Effector memory CD4-positive, alpha-beta T cell (primary cell): ENCODE measurements at places on chromosomes 13 and 19.

DNA sequence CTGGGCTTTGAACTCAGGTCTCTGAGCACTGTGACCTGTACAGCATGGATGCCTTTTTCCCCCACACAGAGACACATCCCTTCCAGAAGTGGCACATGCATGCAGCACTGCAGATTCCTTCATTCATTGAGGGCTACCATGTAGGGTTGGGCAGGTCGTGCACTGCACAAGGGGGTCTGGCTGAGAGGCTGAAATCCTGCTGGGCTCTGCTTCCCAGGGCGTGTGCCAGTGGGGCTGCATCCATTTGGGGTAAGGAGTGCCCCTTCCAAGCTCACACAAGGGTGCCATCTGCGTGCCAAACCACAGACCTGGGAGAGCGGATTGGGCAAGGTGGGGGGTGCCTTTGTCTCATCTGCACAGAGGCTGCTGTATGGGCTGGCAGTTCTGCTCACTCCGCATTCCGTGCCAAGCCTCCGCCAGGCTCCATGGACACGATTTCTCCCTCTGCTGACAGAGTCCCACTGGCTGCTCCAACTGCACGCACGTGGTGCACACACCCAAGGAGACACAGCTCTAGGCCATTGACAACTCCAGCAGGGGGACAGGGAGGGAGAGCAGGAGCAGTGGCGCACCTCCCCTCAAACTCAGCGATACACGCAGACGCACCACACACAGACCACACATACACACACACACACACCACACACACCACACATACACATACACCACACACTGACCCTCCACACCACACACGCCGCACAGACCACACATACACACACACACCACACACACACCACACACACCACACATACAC, 4.5 kb upstream of the SHISA7 start:
- no peak for DNase-seq

DNA sequence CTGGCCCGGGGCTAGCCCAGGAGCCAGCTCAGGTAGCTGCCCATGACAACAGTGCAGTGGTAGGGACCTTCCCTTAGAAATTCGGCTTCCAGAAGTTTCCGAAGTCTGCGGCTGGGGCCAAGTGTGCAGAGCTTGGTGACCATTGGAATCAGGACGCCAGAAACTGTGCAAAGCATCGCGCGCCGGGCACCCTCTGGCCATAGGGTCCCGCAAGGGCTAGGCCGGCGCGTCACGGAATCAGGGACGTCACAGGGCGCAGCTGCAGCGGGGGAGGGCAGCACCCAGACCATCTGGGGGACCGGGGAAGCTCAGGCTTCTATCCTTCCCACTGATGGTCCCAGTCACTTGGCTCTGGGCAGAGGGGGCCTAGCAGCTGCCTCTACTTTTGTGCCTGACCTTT, 219.1 kb downstream of the MTUS2 start:
- no peak for DNase-seq

- DNase-seq, result no peak
Measured at GRCh38 chr19:16285769-16286498, 38.7 kb upstream of the KLF2 start.

- DNase-seq, result no peak
Measured at GRCh38 chr19:2013683-2013961, 1.9 kb downstream of the BTBD2 start.

DNA sequence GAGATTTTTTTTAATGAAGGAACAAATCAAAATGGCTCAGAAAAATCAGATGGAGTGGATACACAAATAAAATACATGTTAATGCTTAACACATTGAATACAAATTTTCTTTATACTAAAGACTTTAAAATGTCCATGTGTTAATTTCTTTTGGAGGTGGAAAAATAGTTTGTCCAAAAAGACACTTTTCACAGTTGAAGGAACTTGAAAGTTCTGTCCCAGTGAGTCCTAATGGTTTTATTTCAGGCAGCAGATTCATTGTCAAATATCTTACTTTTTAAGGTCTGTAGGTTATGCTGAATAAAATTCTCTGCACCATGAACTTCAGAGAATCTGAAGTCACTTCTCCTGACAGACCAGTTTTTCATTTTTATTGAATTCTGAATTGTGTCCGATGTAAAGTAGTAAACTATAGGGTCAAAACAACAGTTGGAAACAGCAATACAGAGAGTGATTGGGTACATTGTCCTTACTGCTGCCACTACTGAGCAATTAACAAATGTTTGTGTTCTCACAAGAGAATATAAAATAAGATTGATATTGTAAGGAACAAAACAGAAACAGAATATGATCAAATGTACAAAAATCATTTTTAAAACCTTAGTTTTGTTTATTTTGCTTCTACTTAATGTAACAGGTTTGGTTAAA, 1.6 kb downstream of the LPAR6 start:
- no peak for DNase-seq

DNA sequence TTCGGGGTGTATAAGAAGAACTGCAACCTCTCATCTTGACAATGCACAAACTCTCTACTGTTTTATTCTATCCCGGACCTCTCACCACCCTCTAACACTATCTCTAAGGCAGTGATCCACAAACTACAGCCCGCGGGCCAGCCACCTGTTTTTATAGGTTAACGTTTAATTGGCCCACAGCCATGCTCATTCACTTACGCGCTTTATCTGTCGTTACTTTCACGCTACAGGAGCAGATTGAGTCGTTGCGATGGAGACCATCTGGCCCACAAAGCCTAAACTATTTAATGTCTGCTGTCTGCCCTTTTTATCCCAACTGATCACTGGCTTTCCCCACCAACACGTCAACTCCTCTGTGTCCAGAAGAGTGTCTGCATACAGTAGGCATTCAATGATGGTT, 158.9 kb downstream of the CACNA1A start:
- DNase-seq, result no peak

DNA sequence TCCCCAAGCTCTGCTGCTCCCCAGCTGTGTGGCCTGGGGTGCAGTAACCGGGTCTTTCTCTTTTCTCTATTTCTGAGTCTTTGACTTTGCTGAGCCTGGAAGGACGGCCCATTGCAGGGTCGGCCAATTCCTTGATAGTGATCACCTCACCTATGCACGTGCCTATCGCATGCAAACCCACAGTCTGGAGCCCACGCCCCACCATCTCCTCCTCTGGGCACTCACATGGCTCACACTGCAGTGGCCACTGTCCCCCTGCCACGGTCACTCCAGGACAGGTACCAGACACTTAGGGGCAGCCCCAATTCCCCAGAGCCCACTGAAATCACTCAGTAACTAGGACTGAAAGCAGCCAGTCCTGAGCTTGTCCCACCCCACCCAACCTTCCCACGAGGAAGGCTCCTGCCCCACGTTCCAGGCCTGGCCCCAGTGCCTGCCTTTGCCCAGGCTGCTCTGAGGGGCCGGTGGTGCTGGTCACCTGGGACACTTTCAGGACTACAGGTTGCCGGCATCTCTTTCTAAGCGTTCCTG, 137.6 kb downstream of the TEX29 start:
- no peak for DNase-seq

- no peak for DNase-seq
Measured at GRCh38 chr13:31859571-31859970, 120.2 kb downstream of the RXFP2 start.

DNA sequence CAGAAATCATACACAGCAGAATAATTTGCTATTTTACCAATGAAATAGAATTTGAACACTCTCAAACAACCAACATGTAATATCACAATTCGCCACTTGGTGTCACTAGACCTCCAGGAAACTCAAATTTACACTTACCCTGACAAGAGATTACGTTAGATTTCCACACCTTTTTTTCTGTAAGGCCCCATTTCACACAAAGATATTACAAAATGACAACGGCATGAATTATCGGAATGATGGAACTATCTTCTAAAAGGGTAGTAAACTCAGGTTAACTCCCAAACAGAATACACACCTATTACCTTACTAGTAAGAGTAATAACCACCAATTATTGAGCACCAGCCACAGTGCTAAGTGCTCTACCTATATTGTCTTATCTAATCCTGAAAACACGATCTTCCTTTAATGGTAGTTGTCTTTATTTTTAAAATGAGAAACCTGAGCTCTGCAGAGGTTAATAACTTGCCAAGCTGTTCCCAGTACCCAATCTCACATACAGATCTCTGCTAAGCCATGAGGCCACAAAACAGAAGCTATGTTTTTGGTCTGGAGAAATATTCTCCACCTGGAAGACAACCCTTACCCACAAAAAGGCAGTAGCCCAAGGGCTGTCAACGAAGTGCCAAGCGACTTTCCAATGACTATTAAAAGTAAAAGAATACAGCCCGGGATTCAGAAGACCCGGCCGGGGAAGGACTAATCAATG, 152.4 kb downstream of the DCLK1 start:
- DNase-seq, result no peak

DNA sequence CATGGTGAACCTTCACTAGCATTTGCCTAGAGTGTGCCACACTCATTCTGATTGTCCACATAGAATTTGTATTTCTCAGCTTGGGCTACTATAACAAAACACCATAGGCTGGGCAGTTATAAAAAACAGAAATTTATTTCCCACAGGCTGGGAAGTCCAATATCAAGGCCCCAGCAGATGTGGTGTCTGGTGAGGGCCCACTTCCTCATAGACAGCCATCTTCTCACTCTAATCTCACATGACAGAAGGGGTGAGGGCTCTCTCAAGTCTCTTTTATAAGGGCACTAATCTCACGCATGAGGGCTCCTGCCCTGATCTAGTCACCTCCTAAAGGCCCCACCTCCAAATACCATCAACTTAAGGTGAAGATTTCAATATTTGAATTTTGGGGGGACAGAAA, 53.6 kb downstream of the LRRC63 start:
- DNase-seq, result no peak

- no peak for DNase-seq
Measured at GRCh38 chr13:48194379-48194754, 38.6 kb upstream of the ITM2B start.

- DNase-seq, result no peak
Measured at GRCh38 chr19:44701228-44701627, 2.3 kb downstream of the CEACAM16 start.

DNA sequence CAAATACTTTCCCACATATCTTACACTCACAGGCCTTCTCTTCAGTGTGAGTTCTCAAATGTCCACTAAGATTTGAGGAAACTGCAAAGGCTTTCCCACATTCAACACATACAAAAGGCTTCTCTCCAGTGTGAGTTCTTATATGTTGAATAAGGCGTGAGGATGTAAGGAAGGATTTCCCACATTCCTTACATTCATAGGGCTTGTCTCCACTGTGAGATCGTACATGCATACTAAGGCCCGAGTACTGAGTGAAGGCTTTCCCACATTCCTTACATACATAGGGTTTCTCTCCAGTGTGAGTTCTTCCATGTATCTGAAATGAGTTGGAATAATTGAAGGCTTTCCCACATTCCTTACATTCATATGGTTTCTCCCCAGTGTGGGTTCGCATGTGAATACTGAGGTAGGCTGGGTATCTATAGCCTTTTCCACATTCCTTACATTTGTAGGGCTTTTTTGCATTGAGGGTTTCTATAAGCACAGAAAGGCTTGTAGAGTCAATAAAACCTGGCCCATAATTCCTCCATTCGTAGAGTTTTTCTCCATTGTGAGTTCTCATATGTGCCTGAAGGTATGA, 9.6 kb downstream of the ZNF426 start:
- no peak for DNase-seq

GRCh38 chr13:32136061-32136460, 104.5 kb downstream of the FRY start:
- no peak for DNase-seq
